Kidney epithelial cell (primary cell): ENCODE measurements at places on chromosomes 16 and 17. TPM values are rescaled to one million over a fixed set of nuclear protein-coding genes. Genes with fewer than 3 reads are reported as not detected.

DNA sequence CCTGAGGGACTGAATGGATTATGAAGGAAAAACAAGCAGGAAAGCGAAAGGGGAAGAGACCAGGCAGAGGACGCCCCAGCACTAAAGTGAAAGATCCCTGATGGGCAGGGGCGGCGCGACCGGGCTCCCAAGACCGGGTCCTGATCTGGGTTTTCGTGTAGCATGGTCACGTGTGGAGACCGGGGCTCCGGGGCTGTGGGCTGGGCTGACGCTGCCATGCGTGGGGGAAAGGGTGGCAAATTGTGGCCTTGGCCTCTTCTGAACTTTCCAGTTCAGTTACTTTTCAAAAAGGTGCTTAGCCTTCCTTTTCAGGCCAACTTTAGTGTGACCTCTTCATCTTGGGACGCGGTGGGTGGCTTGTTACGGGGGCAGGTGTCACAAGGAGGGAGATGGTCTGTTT lies 57.5 kb downstream of the METRNL start:
- DNase-seq = no peak

GRCh38 chr16:68187505-68187904 lies 48.4 kb downstream of the ESRP2 start:
- no peak for DNase-seq

DNA sequence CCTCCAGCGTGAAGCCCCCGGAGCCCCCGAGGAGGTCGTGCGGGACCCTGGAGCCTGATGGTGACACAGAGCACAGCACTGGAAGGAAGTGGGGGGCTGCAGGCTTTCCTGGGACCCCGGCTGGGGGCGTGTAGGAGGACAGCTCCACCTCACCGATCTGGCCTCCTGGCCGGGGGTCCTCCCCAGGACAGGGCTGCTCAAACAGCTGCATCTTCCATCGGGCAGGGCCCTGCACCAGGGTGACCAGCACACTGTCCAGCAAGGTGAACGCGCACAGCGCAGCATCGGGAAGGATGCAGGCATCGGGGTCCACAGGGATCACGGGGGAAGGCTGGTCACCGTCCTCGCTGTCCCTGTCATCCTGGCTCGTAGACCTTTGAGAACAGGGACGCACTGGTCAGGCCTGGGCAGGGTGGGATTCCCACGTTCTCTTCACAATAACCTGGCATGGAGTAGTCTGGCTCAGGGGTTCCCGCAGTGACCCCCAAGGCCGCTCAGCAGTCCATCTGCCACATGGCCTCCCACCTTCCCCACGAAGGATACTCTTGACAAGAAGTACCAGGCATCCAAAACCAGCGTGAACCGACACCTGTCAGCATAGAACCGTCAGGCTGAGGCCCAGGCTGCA lies 1.2 kb downstream of the FAAP100 start:
- DNase-seq = no peak

DNA sequence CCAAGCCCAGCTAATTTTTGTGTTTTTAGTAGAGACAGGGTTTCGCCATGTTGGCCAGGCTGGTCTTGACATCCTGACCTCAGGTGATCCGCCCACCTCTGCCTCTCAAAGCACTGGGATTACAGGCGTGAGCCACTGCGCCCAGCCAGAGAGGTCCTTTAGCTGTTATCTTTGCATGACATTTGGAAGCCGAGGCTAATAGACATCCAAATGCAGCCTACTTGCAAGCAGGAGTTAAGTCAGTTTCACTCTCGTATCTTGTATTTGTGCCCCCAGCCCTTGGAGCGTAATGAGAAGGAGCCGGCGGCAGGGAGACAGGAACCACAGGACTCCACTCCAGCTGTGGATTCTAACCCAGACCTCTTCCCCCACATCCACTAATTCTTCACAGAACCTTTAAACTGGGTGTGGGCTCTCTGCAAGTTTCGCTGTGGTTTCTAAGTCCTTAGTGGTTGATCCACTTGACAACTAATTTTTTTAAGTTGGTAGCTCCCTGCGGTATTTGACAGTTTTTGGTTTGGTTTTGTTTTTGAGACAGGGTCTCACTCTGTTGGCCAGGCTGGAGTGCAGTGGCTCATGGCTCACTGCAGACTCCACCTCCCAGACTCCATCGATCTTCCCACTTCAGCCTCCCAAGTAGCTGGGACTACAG lies 3.1 kb upstream of the CYTH1 start:
- no peak for DNase-seq

Gene CDRT15
- not detected in 2 replicates for total RNA-seq

DNA sequence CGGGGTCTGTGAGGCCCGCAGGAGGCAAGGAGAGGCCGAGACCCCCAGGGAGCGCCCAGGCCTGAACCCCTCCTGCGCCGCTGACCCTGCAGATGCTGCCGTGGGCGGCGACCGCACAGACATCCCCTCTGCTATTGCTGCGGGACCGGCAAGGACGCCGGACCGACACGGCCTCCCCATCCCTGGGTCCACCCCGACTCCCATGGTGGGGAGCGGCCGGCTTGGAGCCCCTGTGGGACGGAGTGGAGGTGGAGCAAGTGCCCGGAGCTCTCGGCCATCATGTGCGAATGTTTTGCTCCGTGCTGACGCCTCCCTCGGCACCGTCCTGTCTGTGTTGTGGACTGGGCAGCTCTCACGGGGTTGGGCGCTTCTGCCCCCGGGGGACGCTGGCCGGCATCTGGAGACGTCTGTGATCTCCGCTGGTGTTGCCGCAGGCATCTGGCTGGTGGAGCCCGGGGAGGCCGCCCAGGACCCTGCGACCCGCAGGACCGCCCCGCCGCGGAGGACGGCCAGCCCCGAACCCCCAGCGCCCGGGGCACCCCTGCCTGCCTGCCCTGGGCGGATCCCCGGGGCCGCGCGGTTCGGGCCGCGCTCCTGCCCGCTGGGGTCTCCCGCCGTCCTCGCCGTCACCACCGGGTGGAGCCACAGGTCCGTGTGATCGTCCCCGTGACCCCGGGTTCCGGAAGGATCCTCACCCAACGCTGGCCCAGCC lies 12.8 kb upstream of the GNG13 start:
- DNase-seq = no peak
